ENCODE measurements at places on chromosomes 16 and 17.

DNA sequence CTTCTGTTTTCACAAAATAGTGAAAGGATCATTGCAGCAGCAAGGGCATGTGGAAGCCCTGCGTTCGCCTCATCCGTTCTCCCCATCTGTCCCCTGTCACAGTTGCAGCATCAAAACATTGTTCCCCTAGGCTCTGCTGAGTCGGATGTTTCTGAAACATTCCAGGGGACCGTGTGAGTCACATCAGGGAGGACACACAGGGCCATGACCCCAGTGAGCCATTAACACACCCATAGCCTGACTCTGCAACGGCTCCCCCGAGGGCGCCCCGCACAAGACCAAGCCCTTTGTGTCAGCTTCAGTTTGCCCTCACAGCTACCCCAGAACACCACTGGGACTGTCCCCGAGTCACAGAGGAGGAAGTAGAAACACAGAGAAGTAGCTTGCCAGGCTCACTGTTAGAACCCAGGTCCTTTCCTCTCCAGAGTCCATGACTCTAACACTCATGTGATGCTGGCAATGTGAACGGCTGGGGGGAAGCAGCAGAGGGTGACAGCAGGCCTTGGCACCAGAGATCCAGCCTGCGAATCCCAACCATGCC lies 63.3 kb upstream of the HSBP1 start:
- DNase-seq, result peak; percentile 23

DNA sequence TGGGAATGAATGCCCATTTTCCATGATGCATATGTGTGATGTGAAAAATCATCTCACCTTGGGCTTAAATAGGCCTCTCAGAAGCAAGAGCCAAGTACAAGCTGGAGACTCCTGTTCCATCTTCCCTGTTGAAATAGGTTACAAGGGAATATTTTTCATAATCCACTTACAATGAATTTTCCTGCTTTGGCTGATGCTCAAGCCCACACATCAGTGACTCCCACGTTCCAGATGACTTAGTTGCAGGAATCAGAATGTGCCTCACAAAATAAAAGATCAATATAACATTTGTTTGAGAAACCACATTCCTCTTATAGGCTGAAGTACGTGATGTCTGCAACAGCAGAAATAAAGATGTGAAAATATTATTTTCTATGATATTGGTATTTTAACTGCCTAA lies 24.1 kb downstream of the ANKFN1 start:
- no peak for DNase-seq

DNA sequence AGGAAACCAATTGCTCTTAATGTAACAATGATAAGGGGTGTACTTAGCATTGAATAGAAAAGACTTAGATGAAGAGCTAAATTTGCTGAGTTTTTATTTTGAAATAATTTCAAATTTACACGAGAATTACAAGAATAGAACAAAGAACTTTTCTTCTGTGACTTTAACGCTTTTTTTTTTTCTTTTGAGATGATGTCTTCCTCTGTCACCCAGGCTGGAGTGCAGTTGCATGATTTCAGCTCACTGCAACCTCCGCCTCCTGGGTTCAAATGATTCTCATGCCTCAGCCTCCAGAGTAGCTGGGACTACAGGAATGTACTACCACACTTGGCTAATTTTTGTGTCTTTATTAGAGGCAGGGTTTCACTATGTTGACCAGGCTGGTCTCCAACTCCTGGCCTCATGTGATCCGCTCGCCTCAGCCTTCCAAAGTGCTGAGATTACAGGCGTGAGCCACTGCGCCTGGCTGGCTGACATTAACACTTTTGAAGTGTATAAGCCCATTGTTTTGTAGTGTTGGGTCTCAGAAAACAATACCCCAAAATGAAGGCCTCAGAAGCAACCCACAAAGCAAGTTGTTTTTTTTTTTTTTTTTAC lies 2.1 kb downstream of the TEN1 start:
- DNase-seq, result no peak

GRCh38 chr17:61175298-61176142 lies 224.1 kb upstream of the TBX2 start:
- DNase-seq, result no peak

DNA sequence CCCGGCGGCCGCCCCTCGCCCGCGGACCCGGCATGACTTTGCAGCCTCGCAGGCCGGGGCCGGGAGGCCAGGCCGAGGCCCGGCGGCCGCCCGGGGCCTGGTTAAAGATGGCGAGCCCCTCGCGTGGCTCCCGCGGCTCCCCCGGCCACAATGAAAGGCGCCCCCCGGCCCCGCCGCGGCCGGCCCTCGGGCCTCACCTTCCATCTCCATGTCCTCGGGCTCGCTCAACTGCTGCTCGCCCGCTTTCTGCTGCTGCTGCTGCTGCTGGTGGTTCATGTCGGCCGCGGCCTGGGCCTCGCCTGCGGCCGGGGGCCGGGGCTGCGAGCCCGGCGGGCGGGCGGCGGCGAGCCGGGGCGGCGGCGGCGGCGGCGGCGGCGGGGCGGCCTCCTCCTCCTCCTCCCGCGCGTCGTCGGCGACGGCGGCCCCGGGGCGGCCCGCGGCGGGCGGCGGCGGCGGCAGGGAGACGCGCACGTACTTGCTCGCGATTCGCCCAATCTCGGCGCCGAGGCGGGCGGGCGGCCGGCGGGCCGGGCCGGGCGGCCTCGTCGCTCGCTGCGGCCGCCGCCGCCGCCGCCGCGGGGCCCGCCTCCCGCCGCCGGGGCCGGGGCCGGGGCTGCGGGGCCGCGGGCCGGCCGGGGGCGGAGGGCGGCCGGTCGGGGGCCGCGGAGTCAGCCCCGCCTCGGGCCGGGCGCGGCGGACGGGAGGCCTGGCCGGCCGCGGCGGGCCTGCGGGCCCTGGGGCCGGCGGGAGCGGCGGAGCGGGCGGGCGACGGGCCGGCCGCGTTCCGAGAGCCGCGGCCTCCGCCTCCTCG lies 491 bp downstream of the USP7 start:
- no peak for DNase-seq

DNA sequence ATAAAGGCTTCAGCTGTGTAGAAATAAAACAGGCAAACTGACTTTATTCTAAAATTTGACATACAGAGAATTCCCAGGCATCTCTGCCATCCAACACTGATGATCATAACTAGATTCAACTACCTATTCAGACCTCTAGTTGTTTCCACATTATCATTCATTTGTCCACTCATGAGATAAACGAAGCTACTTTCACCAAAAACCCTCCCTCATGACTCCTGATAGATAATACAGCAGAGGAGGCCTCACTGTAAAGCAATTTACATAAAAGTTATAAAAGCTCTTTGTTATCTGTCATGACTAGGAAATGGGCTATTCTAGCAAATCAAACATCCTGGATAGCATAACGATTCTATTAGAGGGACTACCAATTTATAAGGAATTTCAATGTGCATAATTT lies 19.6 kb upstream of the RFFL start:
- DNase-seq, result no peak

- DNase-seq, result no peak
These were observed 10.2 kb upstream of the PHKG2 start for GRCh38 chr16:30737794-30738648.

GRCh38 chr16:87918866-87919680 lies 17.3 kb downstream of the CA5A start:
- DNase-seq, result no peak

GRCh38 chr16:68126395-68126794 lies 41.2 kb downstream of the NFATC3 start:
- peak; percentile 34 for DNase-seq

GRCh38 chr16:88526906-88527185 lies 43.4 kb upstream of the ZC3H18 start:
- no peak for DNase-seq

- DNase-seq, result no peak
These were observed 296.3 kb upstream of the AXIN2 start for GRCh38 chr17:65857718-65858117.

GRCh38 chr17:27810902-27811557 lies 10.7 kb upstream of the NOS2 start:
- DNase-seq, result no peak

DNA sequence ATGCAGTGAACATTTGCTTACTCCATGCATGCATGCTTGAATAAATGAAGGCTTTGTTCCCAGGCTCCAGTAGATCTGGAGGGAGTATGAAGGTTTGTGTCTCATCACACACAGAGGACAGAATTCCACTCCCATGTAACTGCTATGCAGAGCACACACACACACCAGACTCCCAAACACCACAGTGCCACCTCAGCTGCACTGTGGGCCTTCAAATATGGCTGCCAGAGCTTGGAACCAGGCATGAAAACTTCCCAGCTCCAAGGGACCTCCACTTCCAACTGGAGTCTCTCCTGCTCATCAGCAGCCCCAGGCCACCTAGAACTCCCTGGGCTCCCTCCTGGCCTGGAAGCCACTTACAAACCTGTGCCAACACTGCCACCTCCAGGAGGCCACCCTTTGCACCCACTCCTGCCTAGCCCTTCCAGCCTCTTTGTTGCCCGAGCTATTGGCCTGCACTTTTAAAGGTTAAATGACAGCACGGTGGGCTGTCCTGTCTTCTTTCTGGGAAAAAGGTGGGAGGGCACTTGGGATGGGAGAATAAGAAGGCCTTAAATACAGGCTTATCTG lies 151.2 kb downstream of the ZNF423 start:
- no peak for DNase-seq

- DNase-seq, result peak; percentile 44
These were observed 2.2 kb downstream of the TMEM132E start for GRCh38 chr17:34581446-34582184.

DNA sequence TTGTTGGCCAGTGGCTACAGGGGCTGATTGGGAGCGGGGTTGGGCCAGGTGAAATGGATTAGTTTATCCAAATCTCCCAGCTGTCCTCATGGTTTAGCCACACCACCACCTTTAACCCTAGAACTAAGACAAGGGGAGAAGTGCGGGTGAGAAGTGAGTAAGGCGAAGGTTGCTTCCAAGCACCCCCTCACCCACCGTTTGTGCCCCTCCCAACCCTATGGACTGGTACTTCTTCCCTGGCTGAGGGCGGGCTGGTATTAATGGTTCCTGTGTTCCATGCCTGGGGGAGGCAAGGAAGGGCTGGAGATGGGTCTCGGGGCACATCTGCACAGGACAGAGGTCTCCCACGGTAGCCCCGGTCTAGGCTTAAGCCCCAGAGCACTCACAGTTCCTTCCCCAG lies 25.1 kb downstream of the NT5M start:
- DNase-seq, result no peak

- no peak for DNase-seq
These were observed 31.5 kb downstream of the AXIN2 start for GRCh38 chr17:65529761-65530522.

DNA sequence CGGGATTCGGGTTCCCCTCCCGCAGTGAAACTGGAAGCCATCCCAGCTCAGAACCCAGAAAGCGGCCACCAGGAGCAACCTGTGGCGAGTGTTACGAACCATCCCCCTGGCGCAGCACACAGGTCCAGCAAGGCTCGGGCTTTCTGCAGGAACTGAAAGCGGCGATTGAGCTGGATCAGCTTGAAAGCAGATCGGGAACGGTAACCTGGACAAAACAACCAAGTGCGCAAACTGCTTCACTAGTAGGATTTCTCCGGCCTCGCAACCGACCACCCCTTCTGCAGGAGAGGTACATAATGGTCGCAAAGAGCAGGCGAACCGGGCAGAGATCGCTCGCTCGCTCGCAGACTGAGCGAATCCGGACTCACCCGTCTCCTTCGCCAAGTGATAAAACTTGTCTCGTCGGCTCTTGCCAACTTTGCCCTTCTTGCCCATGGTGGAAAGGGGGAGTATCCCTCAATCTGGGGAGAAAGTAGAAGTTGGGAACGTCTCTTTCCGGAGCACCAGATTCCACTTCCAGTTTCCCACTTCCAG lies 696 bp upstream of the PSMC5 start:
- no peak for DNase-seq

GRCh38 chr16:57640185-57640584 lies 11.8 kb downstream of the ADGRG1 start:
- no peak for DNase-seq

DNA sequence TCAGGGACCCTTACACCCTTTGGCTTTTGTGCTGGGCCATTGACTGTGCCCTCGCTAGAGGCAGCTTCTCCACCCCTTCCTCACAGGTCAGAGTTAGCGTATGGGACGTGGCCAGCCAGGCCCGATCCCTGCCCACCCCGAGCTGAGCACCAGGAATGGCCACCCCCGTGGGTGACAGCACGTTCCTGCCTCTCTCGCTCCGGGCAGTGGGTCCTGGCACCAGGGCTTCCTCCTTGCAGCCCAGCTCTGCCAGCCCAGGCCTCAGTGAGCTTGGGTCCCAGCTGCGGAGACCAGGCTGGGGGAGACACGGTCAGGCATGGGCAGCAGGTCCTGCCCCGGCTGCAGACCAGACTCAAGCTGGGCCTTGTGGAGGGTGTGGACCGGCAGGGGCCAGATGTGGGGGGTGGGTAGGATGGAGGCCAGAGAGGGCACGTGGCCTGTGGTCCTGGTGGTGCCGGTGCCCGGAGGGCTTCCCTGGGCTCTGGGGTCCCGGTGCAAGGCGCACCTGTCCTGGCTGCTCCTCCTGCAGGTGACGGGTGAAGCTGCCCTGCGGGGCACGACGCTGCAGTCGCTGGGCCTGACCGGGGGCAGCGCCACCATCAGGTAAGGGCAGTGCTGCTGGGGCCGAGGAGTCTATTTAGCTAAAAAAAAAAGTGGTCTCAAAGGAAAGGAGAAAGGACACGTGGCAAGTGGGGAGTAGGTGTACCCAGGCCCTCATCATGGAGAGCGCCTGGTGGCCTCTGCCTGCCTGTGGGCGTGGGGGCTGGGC lies 18.2 kb downstream of the ASPSCR1 start:
- no peak for DNase-seq

DNA sequence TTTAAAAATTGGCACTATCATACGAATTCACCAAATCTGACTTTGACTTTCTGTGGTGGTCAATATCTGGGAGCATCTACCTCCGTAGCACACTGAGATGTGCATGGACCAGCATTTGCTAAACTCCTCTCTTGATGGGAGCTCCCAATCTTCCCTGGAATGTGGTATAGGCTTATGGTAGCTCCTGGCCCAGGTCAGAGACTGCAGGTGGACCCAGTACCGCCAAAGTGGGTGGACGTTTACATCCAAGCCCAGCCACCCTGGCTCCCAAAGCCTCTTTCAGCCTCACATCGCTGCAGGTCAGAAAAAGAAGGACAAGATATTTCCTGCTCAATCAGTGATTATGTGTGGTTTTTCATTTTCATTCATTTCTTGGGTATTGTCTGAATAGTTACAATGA lies 43.1 kb upstream of the NKD1 start:
- no peak for DNase-seq

GRCh38 chr16:84780544-84781376 lies 39.0 kb upstream of the CRISPLD2 start:
- no peak for DNase-seq

DNA sequence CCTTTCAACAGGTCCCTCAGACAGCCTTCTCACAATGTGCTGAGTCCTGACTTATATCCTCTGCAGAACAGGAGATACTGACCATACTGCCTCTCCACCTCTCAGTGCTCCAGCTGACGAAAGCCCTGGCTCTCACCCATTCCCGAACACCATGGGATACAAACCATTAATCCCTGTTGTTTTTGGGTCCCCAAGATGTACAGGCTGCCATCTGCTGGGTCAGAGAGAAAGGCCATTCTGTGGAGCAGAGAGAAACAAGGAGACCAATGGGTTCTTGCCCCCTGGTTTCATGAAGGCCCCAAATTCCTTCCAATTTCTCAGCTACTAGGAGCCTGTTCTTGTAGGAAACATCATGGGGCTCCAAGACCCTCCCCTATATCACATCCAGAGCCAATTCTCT lies 3.0 kb downstream of the ERN2 start:
- no peak for DNase-seq

- no peak for DNase-seq
These were observed 10.1 kb downstream of the COPZ2 start for GRCh38 chr17:48027322-48027981.

GRCh38 chr17:6512552-6512951 lies 43.8 kb downstream of the PITPNM3 start:
- DNase-seq, result no peak
